ENCODE measurements at places on chromosomes 13 and 19. TPM values are rescaled to one million over a fixed set of nuclear protein-coding genes. Genes with fewer than 3 reads are reported as not detected.

DNA sequence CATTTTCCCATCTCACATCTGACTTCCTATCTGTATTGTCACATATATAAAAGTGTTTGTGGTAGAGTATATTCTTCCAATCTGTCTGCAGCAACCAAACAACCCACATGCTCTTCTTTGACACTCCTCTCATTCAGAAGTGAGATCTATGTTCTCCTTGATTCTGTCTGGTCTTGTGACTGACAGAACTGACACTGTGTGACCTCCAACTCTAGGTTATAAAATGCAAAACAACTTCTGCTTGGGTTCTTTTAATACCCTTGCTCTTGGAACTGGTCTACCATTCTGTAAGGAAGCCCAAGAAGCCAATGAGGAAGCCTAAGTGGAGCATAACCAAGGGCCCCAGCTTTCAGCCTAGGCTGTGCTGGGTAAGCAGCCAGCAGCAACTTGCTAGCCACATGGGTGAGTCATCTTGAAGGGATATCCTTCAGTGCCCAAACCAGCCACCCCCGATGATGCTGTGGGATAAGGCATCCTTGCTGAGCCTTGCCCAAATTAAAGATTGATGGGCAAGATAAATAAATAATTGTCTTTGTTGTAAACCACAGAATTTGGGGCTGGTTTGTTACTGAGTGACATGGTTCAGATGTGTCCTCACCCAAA lies 18.4 kb upstream of the ITM2B start:
- no peak for DNase-seq
- H3K27me3 ChIP-seq = no peaks in the 10 kb centered on the region
- H3K27ac ChIP-seq = no peak overlapping the region
- H3K4me3 ChIP-seq = no peak overlapping the region
- H3K4me1 ChIP-seq = no peaks in the 10 kb centered on the region

DNA sequence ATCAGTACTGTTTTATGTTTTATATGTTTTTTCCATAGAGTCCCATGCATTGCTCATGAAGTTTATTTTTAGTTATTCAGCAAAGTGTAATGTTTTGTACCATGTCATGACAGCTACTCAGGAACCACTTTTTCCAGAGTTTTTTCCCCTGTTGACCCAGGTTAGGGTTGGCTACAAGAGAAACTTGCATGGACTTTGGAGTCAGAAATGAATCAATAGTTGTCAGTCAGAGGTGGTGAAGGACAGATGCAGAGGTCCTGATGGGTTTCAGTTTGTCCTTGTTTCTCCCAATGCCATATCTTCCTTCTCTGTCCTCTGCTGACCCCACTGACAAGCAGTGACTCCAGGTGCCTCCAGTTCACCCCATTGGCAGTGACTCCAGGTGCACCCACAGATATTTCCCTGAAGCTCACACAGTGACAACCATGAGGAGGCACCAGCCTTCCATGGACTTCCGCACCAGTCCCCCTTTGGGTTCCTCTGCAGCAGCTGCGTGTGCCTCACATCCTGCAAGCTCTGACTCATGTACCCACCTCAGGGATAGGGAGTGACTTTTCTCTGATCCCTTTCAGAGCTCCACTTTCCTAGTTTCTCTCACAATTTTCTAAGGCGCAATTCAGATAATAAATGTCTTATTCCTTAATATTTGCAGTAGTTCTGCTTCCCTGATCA lies 92.1 kb downstream of the AKAP11 start:
- no peaks in the 10 kb centered on the region for H3K36me3 ChIP-seq
- H3K4me3 ChIP-seq = no peak overlapping the region
- no peak for DNase-seq
- no peaks in the 10 kb centered on the region for H3K4me1 ChIP-seq
- no peaks in the 10 kb centered on the region for H3K27me3 ChIP-seq

The PBX4 gene
- 7.2 TPM for total RNA-seq

DNA sequence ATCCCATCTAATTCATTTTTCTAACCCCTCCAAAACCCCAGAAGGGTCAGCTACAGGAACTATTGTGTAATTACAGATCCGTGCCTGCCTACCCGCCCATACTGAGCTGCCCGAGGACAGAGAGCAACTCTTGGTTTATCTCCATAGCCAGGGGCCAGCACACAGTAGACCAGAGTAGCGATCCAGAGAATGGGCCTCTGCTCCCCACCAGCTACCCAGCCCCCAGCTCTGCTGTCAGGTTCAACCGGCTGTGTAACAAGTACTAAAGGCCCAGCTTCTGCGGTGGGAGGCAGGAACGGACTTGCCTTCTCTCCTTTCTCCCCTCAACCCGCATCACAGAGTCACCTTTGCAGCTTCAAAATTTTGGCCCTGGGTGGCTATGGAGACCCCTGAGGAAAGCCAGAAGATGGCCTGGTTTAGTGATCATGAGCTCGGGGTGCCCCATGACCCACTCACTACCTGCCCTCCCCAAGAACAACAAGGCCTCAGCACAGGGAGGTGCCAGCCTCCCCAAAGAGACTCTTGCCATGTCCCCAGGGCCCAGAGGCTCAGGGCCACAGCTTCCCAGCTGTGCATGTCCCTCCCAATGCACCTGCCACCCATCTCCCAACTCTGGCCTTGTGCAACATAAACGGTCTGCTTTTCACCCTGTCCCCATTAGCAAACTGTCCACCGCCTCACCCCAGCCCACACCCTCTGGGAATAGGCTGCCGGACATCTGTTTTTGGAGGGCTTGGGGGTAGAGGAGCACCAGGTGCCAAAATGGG lies 5.7 kb downstream of the CALM3 start:
- H3K27ac ChIP-seq = no peak overlapping the region
- H3K4me1 ChIP-seq = peaks cover 58% of the 10 kb centered on the region
- H3K27me3 ChIP-seq = no peaks in the 10 kb centered on the region

GRCh38 chr13:74210693-74211393 lies 76.6 kb upstream of the KLF12 start:
- H3K4me3 ChIP-seq = no peak overlapping the region
- H3K27me3 ChIP-seq = no peaks in the 10 kb centered on the region
- DNase-seq = no peak
- H3K27ac ChIP-seq = no peak overlapping the region
- no peaks in the 10 kb centered on the region for H3K4me1 ChIP-seq
- H3K36me3 ChIP-seq = no peaks in the 10 kb centered on the region

DNA sequence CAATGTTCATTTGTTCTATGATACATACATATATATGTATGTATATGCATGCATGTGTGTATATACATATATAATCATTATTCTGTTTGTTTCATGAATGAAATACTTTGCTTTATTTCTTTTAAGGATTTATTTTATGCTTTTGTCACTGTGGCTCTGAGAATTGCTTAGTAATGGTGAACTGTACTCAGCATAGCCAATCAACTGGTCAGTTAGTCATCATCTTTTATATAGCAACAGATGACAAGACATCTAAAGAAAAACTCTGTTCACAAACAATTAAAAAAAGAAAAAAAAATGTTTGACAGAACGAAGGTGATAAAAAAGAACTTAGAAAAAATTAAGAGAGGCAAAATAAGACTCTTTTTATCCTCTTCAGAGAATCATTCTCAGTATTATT lies 1440.3 kb downstream of the PCDH9 start:
- no peak overlapping the region for H3K27ac ChIP-seq
- no peaks in the 10 kb centered on the region for H3K27me3 ChIP-seq
- H3K4me3 ChIP-seq = no peak overlapping the region

DNA sequence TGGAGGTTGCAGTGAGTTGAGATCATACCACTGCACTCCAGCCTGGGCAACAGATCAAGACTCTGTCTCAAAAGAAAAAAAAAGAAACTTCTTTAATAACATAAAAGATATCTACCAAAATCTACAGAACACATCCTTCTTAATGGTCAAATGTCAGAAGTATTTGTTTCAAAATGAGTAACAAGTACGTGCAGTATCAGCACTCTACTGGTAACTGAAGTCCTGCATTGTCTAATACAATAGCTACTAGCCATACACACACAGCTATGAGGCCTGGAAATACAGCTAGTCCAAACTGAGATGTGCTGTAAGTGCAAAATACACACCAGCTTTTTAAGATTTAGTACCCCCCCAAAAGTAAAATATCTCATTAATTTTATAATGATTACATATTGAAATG lies 88.1 kb downstream of the TSC22D1 start:
- no peaks in the 10 kb centered on the region for H3K27me3 ChIP-seq
- no peak overlapping the region for H3K4me3 ChIP-seq
- DNase-seq = no peak
- no peak overlapping the region for H3K27ac ChIP-seq

GRCh38 chr13:95083758-95084157 lies 217.5 kb downstream of the ABCC4 start:
- no peaks in the 10 kb centered on the region for H3K4me1 ChIP-seq
- DNase-seq = no peak
- H3K4me3 ChIP-seq = no peak overlapping the region
- H3K27me3 ChIP-seq = no peaks in the 10 kb centered on the region
- H3K36me3 ChIP-seq = no peaks in the 10 kb centered on the region

DNA sequence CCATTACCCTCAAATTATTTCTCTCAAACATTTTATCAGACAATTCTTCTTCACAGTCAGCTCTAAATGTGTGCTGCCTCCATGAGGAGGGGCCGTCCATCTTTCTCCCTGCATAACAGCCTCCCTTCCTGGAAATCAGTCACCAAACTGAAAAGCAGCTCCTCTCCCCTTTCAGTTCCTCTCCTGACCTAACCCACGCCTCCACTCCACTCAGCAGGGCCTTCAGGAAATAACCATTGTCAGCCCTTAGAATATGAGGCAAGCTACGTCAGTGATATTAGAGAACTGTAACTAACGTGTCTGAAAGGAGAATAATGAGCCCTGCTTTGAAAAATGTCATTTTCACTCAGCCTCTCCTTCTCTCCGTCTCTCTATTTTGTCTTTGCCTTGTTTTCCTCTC lies 116.2 kb downstream of the OLFM4 start:
- H3K27ac ChIP-seq = no peak overlapping the region
- DNase-seq = peak; percentile 66
- H3K4me1 ChIP-seq = peaks cover 3% of the 10 kb centered on the region
- H3K4me3 ChIP-seq = no peak overlapping the region

The PRODH2 gene
- total RNA-seq = not detected

- H3K27ac ChIP-seq = no peak overlapping the region
- DNase-seq = no peak
- no peak overlapping the region for H3K4me3 ChIP-seq
Observed at GRCh38 chr13:30466841-30467252, 1.1 kb upstream of the HMGB1 start.
